ENCODE measurements at places on chromosomes 13 and 19.

DNA sequence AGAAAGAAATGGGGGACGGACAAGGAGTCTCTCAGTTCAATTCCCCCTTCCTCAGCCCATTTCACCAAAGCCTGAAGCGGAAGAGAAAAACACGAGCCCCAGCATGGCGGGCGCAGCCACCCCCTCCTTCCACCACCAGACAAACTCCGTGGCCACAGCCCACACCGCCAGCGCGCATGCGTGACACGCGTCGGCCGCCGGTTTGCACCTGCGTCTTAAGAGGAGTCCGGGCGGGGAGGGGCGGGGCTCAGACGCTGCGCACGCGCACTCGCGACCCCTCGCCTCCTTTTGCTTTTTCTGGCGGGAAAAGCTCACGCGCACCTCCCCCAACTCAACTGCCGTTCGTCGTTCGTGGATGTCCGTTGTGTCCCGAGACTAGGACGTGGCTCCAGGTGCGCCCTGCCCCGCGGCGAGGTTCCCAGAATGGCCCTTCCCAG lies at the start of gene KASH5:
Gene KASH5, plus strand, starts transcription at position 314 of the 437 bp plus-strand sequence. CDS start 2,635 bp downstream, outside the sequence.
- H3K27ac ChIP-seq, result no peak within 1 kb of the TSS
- no peaks in the 10 kb centered on the region for H3K36me3 ChIP-seq
- peak; percentile 82 for DNase-seq

DNA sequence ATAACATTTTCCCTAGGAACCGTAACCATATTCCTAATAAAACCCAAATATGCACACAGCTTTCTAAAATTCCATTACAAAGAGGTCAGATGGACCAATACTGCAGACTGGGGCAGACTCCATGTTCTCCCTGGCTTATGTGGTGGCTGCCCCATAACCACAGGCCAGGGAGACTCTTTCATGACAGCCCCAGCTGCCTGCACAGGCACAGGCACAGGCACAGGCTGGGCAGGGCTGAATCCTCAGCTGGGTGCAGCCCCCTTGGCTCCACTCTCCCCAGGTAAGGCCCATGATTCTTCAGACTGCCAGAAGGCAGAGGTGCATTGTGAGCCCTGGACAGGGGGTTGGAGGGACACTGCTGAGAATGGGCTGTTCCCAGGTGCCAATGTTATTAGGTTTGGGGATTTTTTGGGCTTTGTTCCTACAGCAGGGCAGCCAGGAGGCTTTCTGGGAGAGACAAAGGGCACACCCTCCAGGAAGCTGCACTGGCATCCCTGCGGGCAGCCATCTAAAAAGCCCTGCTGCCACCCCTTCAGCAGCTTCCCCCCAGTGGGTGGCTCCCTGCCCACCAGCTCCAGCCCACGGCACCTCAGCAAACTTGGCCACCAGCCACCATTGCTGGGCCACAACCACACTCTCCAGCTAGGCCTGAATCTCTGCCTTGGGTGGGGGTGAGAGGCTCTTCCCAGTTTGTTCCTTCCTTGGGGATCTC lies 20.0 kb downstream of the DOCK9 start:
- DNase-seq, result no peak
- H3K4me1 ChIP-seq, result no peaks in the 10 kb centered on the region
- no peaks in the 10 kb centered on the region for H3K27me3 ChIP-seq

- H3K36me3 ChIP-seq, result no peaks in the 10 kb centered on the region
- no peak overlapping the region for H3K27ac ChIP-seq
These were observed 3.7 kb downstream of the POLD1 start for GRCh38 chr19:50387868-50388245.

DNA sequence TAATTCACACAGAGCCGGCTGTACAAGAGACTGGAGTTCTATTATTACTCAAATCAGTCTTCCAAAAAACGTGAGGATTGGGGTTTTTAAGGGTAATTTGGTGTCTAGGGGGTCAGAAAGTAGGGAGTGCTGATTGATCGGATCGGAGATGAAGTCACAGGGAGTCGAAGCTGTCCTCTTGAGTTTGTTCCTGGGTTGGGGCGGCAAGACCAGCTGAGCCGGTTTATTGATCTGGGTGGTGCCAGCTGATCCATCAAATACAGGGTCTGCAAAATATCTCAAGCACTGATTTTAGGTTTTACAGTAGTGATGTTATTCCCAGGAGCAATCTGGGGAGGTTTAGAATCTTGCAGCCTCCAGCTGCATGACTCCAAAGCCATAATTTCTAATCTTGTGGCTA lies 262.7 kb downstream of the KCNRG start:
- no peak overlapping the region for H3K27ac ChIP-seq
- no peaks in the 10 kb centered on the region for H3K4me1 ChIP-seq
- H3K4me3 ChIP-seq, result no peak overlapping the region
- no peaks in the 10 kb centered on the region for H3K27me3 ChIP-seq

GRCh38 chr13:93227280-93227877 lies 772 bp downstream of the GPC6 start:
- no peaks in the 10 kb centered on the region for H3K4me1 ChIP-seq
- H3K27ac ChIP-seq, result no peak overlapping the region
- DNase-seq, result no peak
- peaks cover 25% of the 10 kb centered on the region for H3K27me3 ChIP-seq
- H3K36me3 ChIP-seq, result no peaks in the 10 kb centered on the region

DNA sequence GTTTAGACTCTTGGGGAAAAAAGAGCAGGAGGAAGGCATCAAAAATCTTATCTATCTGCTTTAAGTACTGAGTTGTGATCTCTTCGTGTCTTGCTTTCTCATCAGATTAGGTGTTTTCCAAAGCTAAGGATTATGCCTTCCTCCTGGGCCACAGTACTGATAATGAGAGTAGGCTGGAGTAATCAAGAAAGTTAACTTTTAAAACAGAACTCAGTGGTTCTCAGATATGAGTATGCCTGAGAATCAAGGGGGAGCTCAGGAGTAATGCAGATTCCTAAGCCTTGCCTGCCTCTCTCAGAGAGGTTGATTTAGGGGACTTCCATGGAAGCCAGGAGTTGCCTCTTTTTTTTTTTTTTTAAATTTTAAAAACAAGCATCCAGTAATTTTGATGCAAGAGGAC lies 23.5 kb downstream of the CDADC1 start:
- no peak overlapping the region for H3K27ac ChIP-seq
- H3K27me3 ChIP-seq, result no peaks in the 10 kb centered on the region
- no peaks in the 10 kb centered on the region for H3K4me1 ChIP-seq
- H3K4me3 ChIP-seq, result no peak overlapping the region
- no peak for DNase-seq
- H3K36me3 ChIP-seq, result peaks cover 5% of the 10 kb centered on the region

DNA sequence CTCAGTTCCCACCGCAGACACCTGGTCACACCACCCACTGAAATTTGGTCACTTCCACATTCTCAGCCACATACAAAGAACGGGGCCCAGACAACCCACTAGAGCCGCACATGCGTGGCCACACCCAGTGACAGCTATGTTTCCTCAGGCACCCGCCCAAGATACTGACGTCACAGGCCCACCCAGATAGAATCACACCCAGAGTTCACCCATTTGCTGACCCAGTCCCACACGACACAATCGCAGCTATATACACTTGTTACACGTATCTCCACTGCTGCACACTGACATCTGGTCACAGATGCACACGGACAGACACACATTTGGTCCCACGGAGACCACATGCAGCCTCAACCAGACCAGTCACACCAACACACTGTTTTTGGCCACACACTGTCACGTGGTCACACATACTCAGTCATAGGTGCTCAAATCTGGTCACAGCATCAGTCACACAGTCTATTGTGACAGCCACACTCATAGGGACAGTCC lies 2.9 kb downstream of the NUMBL start:
- no peaks in the 10 kb centered on the region for H3K36me3 ChIP-seq
- peaks cover 5% of the 10 kb centered on the region for H3K4me1 ChIP-seq
- peak overlapping the region; percentile 71 for H3K4me3 ChIP-seq
- H3K27ac ChIP-seq, result peak overlapping the region; percentile 45

- no peaks in the 10 kb centered on the region for H3K4me1 ChIP-seq
- H3K27ac ChIP-seq, result no peak overlapping the region
- DNase-seq, result no peak
- H3K36me3 ChIP-seq, result no peaks in the 10 kb centered on the region
- peak overlapping the region; percentile 70 for H3K4me3 ChIP-seq
These were observed 7.2 kb downstream of the SLITRK5 start for GRCh38 chr13:87678372-87678752.

DNA sequence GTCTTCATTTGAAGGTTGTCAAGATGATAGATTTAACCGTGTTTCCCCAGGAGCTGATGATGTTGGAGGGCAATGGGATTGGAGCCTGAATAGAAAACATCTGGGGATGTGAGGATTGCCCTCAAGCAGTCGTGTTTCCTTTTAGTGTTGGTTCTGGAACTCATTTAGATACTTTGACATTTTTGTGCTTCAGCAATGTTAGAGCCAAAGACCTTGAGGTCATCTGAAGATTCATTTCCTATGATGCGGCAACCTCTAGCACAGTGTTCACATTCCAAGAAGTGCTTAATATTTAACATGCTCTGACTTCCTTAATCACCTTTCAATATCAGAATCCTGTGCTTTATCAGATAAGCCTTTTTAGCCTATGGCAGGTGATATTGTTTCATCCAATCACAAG lies 82.7 kb downstream of the SLC10A2 start:
- no peaks in the 10 kb centered on the region for H3K4me1 ChIP-seq
- no peak for DNase-seq
- no peak overlapping the region for H3K4me3 ChIP-seq
- no peak overlapping the region for H3K27ac ChIP-seq
- H3K27me3 ChIP-seq, result no peaks in the 10 kb centered on the region

DNA sequence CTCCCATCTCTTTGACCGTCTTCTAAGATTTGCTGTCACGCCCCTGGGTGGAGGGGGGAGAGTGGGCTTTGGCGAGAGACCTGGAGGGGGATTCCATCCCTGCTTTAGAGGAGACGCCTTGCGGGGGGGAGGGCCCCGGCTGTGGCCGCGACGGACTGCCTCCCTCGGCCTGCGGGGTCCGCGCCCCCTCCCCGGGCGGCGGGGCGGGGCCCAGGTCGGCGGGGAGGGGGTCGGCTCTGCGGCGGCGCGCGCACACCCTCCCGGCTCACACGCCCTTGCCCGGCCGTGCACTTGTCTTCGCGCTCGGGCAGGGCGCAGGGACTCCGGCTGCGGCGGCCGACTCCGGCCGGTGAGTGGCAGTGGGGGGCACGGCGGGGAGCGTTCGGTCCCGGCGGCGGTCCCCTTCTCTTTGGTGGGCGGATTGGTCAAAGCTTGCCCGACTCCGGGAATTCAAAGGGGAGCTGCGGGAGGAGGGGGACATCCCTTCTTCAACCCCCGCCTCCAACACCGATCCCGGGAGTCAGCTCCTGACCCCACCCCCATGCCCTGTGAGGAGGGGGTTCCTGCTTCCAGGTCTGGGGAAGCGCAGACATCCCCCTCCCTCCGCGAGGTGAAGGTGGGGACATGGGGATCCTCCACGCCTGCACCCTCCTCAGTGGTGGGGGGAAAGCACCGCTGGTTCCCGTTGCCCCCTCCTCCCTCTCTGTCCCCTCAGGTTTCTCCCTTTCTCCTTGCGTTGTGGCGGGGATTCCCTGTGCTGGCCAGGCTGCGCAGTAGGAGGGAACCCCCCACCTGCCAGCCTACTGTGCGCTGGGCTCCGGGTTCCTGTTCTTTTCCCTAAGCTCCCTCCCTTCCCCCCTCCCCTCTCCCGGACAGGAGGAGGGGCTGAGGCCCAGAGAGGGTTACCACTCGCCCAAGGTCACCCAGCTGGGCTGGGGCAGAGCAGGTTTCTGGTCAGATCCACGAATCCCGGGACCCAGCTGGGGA lies 14.6 kb upstream of the KCNN1 start:
- H3K27ac ChIP-seq, result no peak overlapping the region
- peaks cover 29% of the 10 kb centered on the region for H3K4me1 ChIP-seq
- H3K36me3 ChIP-seq, result no peaks in the 10 kb centered on the region
- no peak overlapping the region for H3K4me3 ChIP-seq
- DNase-seq, result no peak

GRCh38 chr19:38867171-38867780 lies 10.8 kb downstream of the RINL start:
- H3K4me1 ChIP-seq, result no peaks in the 10 kb centered on the region
- no peak overlapping the region for H3K27ac ChIP-seq
- H3K27me3 ChIP-seq, result no peaks in the 10 kb centered on the region
- no peaks in the 10 kb centered on the region for H3K36me3 ChIP-seq

DNA sequence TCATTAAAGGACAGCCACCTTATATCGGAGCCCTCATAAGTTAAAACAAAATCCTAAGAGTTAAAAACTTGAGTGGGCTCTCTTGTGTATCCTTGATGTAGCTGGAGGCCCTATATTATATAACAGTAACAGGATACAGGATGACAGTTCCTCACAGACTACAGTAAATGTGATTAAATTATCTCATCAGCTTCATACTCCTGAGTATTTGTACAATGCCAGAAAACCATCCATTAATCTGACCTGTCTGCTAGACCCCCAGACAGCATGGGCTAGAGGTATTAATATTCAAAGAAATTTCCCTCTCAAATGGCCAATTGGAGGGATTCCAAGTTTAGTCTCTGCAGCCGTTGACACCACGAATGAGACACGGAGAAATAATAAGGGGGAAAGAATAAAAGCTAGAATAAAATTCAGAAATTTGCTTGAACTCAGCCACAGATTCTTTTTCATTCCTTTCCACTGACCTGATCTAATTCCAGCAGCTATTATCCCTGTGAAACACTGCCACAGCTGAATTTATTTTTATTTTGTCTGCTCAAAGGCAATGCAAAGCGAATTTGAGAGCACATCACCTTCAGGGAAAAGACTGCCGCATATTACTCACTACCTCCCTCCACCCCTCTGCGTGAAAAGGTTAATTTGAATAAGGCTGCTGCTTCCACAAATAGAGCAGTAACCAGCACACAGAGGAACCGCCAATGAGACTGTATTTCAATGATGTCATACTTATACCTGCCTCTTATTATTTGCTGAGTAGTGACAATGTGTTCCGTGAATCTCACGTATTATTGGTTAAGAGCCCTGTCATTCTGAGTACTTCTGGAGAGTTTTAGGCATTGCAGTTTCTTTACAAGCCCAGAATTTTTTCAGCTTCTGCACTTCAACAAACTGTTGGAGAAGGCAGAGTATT lies 155.9 kb upstream of the KLF12 start:
- no peaks in the 10 kb centered on the region for H3K4me1 ChIP-seq
- no peaks in the 10 kb centered on the region for H3K36me3 ChIP-seq
- H3K27me3 ChIP-seq, result no peaks in the 10 kb centered on the region
- H3K27ac ChIP-seq, result peak overlapping the region; percentile 4
- peak; percentile 51 for DNase-seq

GRCh38 chr13:78102121-78102677 lies 183.6 kb upstream of the EDNRB start:
- H3K36me3 ChIP-seq, result no peaks in the 10 kb centered on the region
- DNase-seq, result peak; percentile 27
- H3K4me3 ChIP-seq, result no peak overlapping the region
- no peak overlapping the region for H3K27ac ChIP-seq

GRCh38 chr13:111491021-111491420 lies 170.6 kb downstream of the TEX29 start:
- H3K4me1 ChIP-seq, result no peaks in the 10 kb centered on the region
- no peak overlapping the region for H3K27ac ChIP-seq
- DNase-seq, result no peak
- no peaks in the 10 kb centered on the region for H3K27me3 ChIP-seq
- no peaks in the 10 kb centered on the region for H3K36me3 ChIP-seq
